T-helper 9 cell (primary cell): ENCODE measurements at places on chromosomes 2 and 18.

DNA sequence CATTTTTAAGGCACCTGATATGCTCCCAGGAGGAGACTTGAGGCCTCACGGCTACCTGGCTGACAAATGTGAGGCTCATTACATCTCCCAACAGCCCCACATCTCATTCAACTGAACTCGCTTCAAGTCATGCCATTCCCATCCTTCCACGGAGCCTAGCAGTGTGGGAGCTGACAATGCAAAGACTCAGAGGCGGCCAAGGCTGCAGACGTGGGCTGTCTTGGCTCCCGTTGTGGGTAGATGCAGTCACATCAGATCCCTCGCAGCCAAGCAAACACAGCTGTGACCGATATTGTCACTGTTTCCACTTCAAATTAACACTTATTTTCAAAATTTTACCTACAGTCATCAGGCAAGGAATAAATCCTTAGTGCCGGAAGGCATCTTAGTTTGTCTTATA lies 64.0 kb upstream of the TRIB2 start:
- DNase-seq, result no peak

GRCh38 chr18:51765606-51766360 lies 568.3 kb upstream of the MEX3C start:
- DNase-seq, result no peak

DNA sequence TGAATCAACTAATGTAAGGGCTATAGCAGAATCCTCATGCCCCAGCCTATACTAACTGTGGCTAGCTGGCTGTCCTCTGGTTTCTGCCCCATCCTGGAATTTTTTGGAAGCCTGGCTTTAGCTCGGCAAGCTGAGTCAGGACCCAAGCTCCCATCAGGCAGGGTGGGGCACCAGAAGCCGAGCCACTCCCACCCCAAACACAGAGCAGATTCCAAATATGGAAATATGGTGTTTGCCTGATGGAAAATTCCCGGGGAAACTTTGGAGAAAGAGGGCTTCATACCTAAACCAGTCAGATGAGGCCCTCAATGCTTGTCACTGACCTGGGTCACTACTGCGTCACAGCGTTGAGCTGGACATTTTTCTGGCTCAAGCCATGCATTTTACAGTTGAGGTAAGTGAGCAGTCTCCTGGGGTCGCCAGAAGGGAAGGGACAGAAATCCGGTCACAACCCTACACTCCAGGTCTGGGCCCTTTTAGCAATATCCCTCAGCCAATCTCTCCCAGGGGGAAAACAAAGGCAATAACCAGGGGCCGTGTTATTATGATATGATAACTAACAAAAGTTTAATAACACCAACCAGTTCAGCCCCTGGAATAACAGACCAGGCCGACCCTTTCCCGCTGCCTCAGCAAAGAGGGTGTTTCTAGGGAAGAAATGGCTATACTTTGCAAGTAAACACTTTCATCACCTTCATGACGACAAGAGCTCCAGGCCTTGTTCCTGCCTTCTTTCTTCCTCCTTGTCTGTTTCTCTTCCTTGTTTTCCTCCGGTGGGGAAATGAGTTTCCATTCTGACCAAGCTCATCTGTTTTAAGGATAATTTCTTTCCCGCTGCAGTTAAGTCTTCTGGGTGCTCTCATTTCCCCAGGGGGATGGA lies 37.7 kb downstream of the PSD4 start:
- no peak for DNase-seq

GRCh38 chr18:54396760-54397159 lies 39.1 kb downstream of the C18orf54 start:
- DNase-seq, result no peak

DNA sequence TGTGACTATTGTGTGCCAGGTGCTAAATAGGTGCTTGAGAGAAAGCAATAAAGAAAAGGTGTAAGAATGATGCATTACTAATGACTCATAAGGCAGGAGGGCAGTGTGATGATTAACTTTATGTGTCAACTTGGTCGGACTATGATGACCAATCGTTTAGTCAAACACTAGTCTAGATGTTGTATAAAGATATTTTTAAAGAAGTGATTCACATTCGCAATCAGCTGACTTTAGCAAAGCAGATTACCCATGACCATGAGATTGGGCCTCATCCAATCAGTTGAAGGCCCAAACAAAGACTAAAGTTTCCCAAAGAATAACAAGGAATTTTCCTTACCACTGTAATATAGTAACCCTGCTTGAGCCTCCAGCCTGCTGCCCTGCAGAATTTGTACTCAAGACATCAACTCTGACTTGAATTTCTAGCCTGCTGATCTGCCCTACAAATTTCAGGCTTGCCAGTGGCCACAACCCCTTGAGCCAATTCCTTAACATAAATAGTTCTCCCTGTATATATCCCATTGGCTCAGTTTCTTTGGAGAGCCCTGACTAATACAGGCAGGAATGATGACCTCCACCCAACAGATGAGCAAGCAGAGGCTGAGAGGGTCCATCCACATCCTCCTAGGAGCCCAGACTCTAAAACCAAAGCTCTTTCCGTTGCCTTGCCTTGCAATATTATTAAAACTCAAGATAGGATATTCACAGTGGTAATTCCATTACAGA lies 132.6 kb downstream of the ACTR3 start:
- no peak for DNase-seq

DNA sequence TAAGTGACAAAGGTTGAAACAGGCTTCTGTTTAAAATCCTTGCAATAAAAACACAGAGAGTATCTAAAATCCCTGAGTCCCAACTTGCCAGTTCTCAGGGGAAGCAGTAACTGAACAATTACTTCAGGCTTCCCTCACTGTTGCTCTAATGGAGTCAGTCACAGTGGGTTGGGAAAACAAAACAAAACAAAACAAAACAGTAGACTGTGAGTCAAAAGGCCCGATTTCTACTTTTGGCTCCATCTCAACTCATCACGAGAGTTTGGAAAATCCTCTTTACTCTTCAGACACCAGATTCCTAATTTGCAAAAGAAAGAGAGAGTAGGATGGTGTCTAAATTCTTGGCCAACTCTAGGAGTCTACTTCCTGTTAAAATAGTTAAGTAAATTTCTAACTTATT lies 1.1 kb downstream of the FSHR start:
- DNase-seq, result no peak

GRCh38 chr2:8529706-8530277 lies 152.1 kb upstream of the ID2 start:
- DNase-seq, result no peak

GRCh38 chr18:35201256-35201931 lies 39.4 kb upstream of the ZNF397 start:
- DNase-seq, result no peak

GRCh38 chr2:186477790-186478189 lies 8.3 kb upstream of the ZC3H15 start:
- no peak for DNase-seq

DNA sequence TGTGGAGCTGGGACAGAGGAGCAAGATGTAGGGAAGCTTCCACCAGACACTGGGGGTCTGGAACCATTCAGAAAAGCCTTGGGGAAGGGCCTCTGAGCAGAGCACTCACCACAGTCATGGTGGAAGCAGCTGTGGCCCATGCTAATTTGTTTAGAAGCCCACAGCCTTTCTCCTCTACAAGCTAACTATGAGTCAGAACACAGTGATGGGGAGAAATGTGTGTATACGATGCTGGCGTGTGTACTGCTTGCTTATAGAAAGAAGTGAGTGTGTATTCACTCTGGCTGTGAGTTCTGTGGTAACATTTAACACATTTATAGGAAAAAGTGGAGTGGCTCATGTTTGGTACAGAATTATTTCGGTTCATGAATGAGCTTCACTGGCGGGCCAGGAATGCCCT lies 157.0 kb upstream of the ACAA2 start:
- DNase-seq, result no peak

- no peak for DNase-seq
These were observed 2.7 kb upstream of the LCT start for GRCh38 chr2:135839713-135840112.

DNA sequence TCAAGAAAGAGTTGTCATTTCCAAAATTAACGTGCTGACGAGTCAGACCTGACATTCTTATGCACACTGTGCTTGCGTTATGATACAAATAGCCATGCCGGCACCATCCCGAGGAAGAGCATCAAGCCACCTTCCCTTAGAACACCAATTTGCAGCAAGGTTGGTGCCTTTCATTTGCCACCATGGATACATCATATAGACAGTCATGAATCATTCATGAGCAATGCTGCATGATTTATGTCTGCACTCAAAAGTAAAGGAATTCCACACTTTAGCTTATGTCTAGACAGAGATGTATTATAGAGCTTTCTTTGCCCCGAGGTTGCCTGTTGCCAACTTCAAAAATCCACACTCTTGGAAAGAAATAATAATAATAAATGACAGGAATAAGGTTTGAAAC lies 166.9 kb downstream of the VWC2L start:
- DNase-seq, result no peak

DNA sequence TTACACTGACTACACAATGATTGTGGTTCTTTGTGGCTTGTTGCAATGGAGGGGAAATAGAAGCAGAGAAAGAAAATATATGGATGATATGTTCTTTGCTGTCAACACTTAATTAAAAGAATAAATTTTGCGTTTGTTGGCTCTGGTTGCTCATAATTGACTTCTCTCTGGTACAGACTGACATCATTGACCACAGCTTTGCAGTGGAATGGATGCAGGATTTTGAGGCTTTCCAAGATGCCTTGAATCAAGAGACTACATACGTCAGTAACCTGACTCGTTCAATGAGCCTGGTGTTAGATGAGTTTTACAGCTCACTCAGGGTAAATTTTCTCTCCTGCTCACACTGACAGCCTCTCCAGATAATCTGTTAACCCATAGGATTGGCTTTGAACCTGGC lies 9.9 kb downstream of the GPN1 start:
- DNase-seq, result no peak

- DNase-seq, result no peak
These were observed 97.3 kb upstream of the CREB1 start for GRCh38 chr2:207432453-207432852.

- DNase-seq, result no peak
These were observed 108.9 kb downstream of the THSD7B start for GRCh38 chr2:136874258-136874657.

DNA sequence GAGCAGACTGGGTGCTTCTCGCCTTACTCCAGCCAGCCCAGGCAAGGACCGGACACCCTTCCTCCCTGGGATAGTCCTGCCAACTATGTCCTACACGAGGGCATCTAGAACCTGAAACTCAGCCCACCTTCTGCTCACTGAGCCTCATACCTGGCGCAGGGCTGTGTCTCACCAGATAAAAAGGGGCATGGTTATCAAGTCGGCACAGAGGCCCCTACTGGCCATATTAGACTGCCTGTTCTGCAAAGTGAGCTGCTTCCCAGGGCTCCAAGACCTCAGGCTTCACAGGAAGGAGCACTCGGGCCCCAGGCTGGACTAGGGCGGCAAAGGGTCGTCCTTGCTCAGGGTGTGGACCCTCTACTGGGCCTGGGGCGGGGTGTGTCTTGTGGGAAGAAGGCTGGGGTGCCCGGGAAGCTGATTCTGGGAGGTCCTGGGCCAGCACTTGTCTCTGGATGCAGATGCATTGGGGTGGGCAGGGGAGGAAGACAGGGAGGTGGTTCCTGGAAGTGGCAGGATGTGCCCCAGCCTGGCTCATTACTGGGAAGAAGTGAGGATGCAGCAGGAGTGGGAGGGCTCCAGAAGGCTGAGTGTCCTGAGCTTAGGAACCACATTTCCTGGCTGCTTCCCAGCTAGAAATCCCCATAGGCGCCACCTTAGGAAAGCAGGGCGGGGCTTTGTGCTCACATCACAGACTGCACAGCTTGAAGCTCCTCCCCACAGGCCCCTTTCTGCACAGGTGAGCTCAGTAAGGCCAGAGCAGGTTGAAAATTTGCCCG lies 19.6 kb downstream of the EHD3 start:
- no peak for DNase-seq
